ENCODE measurements at places on chromosomes 11 and 22.

DNA sequence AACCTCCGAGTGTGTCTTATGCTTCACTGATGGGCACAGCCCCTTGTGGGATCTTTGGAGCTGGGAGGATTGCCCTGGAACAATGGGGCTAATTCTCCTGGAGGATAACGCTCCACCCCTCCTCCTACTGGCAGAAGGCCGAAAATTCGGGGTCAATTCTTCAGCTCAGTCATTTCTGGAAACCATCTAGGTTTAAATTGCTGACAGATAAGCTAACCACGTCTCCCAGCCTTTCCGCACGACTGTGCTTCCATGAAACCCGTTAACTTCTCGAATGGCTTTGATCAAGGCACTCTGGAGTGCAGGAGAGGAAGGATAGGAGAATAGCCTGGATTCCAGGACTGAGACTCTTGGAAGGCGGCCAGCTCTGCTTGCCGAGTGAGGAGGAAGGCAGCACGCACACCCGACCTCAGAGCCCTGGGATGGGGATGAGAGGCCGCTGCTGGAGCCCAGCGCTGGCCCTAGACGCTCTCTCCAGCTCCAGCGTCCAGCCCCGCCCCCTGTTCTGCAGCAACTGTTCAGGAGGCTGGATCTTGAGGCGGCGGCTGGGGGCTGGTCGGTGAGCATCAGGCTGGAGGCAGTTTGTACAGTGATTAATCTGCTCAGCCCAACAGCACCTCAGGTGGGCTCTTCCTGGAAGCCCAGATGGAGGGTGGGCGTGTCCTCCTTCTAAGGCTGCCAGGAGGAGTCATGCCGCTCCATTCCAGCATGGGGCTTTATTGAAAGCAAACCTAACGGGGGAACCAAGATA, 176.7 kb upstream of the NCAM1 start:
- peak; percentile 62 for DNase-seq

DNA sequence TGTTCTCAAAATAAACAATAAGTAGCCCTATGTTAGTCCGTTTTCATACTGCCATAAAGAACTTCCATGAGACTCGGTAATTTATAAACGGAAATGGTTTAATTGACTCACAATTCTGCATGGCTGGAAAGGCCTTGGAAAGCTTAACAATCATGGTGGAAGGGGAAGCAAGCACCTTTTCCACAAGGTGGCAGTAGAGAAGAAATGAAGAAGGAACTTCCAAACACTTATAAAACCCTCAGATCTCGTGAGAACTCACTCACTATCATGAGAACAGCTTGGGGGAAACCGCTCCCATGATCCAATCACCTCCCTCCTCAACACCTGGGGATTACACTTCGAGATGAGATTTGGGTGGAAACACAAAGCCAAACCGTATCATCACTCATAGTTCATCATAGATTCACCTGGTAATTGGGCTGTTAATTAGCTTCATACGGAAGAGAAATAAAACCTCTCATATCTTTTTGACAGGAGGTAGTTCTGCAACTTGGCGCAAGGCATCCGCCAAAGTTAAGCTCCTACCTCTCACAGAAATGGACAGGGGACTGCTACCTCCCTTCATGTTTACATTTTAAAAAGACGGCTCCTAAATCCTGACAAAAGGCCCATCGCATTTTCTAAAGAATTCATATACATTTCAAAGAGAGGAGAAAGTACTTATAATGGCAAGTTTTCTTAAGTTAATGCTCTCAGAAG, 49.0 kb downstream of the MUC15 start:
- peak; percentile 61 for DNase-seq

DNA sequence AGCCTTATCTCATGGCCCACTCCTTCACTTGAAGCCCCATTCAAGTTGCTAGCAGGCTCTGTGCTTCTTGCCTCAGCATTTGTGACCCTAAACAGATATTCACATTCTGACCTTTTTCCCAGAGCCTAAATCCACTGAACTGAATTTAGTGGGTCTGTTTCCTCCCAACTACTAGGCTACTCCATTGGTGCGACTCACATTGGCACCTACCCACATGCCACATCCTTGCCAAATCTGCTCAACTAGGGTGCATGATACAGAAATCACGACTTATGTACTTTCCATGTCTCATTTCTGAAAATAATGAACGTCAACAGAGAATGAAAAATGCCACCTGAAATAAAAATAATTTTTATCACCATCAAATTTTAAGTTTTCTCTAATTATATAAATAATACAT, 8.4 kb upstream of the MMP12 start:
- DNase-seq: no peak

- no peak for DNase-seq
Measured at GRCh38 chr11:46615756-46616155, 1.3 kb downstream of the HARBI1 start.

DNA sequence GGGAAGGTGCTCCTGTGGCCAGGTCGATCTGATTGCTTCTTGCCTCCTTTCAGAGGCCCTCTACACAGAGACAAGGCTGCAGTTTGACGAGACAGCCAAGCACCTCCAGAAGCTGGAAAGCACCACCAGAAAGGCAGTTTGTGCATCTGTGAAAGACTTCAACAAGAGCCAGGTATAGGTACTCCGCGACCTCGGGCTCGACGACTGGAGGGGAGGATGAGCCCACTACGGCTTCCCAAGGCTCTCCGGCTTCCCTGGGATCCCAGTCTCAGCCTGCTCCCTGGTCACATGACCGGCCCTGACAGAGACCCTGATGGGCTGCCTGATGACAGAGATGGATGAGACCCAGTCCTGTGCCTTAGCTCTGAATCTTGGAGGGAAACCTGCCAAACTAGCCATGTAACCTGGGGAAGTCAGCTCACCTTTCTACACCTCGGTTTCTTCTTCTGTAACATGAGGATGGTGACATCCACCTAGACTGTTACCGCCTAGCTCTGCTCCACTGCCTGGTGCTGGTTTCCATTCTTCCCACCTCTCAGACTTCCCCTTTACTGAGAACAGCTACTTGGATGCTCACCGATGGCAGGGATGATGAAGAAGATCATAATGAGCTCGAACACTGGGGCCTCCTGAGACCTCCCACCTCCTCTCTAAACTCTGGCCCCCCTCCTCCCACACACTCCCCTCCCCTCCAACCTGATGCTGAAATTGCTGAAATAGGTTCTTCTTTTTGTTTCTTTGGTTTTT, 8.9 kb downstream of the RIBC2 start:
- DNase-seq: no peak

DNA sequence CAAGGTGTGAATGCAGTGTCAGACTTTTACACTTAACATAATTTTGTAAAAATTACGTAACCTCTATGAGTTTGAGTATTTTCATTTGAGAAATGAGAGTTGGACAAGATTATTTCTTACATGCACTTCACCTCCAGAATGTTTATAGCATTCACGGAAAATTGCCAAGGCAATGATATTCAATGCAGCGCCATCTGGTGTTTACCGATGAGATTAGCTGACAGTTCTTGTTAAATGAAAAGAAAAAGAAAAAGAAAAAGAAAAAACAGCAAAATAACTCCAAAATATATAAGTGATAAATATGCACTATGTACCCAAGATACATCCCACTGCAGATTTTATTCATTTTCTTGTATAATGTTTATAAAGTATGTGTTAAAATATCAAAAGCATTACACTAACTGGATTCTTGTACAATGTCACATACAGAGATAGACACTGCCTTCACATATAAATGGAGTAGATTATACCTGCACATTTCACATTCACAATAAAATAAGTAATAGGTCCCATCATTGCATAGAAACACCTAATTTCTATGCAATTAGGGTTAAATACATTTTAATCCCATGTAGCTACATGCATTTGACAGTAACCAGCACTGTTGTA, 976.3 kb upstream of the FAT3 start:
- DNase-seq: peak; percentile 55

- no peak for DNase-seq
Measured at GRCh38 chr11:108863528-108863927, 198.7 kb downstream of the DDX10 start.

- DNase-seq: no peak
Measured at GRCh38 chr11:44989831-44990566, 39.3 kb upstream of the TP53I11 start.

GRCh38 chr22:50323900-50324299, 2.9 kb downstream of the DENND6B start:
- no peak for DNase-seq

Measured in amniotic epithelial cell (primary cell).